ENCODE measurements at places on chromosomes 7 and 10. TPM values are rescaled to one million over a fixed set of nuclear protein-coding genes. Genes with fewer than 3 reads are reported as not detected.
A peak's percentile ranks its signal among the peaks of the same experiment; 100 is the strongest.

DNA sequence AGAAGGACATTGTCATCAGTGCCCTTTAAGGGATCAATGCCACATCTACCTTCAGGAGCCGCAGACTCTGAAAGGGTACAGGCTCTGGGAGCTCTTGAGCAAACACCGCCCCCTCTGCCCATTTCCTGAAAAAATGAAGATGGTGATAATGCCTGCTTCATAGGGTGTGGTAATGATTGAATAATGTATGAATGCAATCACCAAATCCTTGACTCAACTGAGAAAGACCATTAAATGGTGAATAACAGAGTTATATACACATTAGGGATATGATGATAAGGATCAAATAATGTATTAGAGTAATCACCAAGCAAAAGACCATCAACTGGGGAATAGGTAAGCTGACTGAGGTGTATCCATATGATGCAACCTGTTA, 1.5 kb downstream of the FAM170B start:
- DNase-seq = no peak
- H3K4me3 ChIP-seq = no peak overlapping the region
- H3K27ac ChIP-seq = no peak overlapping the region
- H3K36me3 ChIP-seq = no peaks in the 10 kb centered on the region
- no peaks in the 10 kb centered on the region for H3K4me1 ChIP-seq

Gene GDF2
- total RNA-seq = not detected

Gene PLCE1
- 3.9 TPM for total RNA-seq

DNA sequence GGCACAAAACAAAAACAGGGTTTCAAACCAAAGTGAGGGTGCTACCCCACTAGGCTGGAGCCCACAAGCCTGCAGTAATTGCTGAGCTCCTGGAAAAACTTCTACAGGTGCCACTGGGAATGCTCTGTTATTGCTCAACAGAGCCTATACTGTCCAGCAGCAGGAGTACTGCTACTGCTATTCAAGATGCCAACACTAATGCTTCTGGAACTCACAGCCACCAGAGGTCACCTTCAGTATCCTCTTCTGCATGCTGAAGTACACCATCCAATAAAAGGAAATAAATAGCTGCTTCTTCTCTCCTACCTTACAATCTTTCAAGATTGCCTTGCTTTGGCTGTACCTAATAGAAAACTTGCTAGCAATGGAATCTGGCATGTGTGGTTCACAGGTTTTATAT, 222.0 kb downstream of the LRRN3 start:
- H3K27me3 ChIP-seq = no peaks in the 10 kb centered on the region
- H3K36me3 ChIP-seq = no peaks in the 10 kb centered on the region
- no peak overlapping the region for H3K4me3 ChIP-seq
- no peak for DNase-seq
- no peaks in the 10 kb centered on the region for H3K4me1 ChIP-seq

GRCh38 chr10:93893646-93894515, at the start of gene SLC35G1:
Gene SLC35G1, plus strand, starts transcription at chr10:93893978. Its CDS starts 56 bp downstream, at chr10:93894034.
- no peaks in the 10 kb centered on the region for H3K36me3 ChIP-seq
- DNase-seq = peak; percentile 89
- peak within 1 kb of the TSS; percentile 81 for H3K4me3 ChIP-seq
- no peaks in the 10 kb centered on the region for H3K27me3 ChIP-seq

GRCh38 chr10:35606430-35606829, 1.3 kb downstream of the GJD4 start:
- no peak overlapping the region for H3K4me3 ChIP-seq
- no peaks in the 10 kb centered on the region for H3K36me3 ChIP-seq
- DNase-seq = no peak
- no peaks in the 10 kb centered on the region for H3K27me3 ChIP-seq
- no peaks in the 10 kb centered on the region for H3K4me1 ChIP-seq
- H3K27ac ChIP-seq = no peak overlapping the region

DNA sequence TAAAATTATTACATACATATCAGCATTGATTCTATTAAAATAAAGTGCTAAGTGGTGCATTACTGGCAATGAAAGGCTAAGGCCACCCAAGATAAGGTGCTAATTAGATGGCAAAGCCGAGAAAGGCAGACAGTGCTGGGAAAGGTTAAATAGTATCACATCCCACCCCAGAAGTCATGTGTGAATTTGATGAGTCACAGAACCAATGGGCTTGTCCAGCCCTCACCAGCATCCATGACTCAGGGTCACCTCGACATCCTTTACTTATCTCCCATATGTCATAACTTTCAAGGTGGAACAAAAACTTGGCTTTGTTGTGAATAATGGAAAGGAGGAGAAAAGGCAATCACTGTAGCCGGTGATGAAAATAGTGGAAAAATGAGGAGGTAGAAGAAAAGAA, 459.1 kb downstream of the PLXNA4 start:
- no peaks in the 10 kb centered on the region for H3K27me3 ChIP-seq
- H3K4me1 ChIP-seq = no peaks in the 10 kb centered on the region
- DNase-seq = no peak

- H3K27me3 ChIP-seq = no peaks in the 10 kb centered on the region
- peaks cover 38% of the 10 kb centered on the region for H3K4me1 ChIP-seq
- H3K36me3 ChIP-seq = no peaks in the 10 kb centered on the region
- no peak overlapping the region for H3K27ac ChIP-seq
Observed at GRCh38 chr10:79090134-79090803, 21.5 kb downstream of the ZMIZ1 start.

GRCh38 chr7:50205011-50205410, 99.5 kb upstream of the IKZF1 start:
- H3K4me1 ChIP-seq = no peaks in the 10 kb centered on the region
- no peaks in the 10 kb centered on the region for H3K36me3 ChIP-seq
- H3K27ac ChIP-seq = no peak overlapping the region

DNA sequence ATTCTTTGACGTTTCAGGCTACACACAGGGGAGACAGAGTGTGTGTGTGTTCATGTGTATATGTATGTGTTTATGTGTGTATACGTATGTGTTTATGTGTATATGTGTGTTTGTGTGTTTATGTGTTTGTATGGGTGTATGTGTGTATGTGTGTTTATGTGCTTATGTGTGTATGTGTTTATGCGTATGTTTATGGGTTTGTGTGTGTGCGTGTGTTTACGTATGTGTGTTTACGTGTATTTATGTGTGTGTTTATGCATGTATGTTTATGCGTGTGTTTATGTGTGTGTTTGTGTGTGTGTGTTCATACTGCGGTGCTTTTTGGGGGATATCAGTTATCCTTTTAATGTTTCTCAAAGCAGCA, 39.2 kb upstream of the CNPY1 start:
- H3K4me3 ChIP-seq = no peak overlapping the region
- no peaks in the 10 kb centered on the region for H3K36me3 ChIP-seq
- H3K27ac ChIP-seq = no peak overlapping the region
- DNase-seq = no peak

DNA sequence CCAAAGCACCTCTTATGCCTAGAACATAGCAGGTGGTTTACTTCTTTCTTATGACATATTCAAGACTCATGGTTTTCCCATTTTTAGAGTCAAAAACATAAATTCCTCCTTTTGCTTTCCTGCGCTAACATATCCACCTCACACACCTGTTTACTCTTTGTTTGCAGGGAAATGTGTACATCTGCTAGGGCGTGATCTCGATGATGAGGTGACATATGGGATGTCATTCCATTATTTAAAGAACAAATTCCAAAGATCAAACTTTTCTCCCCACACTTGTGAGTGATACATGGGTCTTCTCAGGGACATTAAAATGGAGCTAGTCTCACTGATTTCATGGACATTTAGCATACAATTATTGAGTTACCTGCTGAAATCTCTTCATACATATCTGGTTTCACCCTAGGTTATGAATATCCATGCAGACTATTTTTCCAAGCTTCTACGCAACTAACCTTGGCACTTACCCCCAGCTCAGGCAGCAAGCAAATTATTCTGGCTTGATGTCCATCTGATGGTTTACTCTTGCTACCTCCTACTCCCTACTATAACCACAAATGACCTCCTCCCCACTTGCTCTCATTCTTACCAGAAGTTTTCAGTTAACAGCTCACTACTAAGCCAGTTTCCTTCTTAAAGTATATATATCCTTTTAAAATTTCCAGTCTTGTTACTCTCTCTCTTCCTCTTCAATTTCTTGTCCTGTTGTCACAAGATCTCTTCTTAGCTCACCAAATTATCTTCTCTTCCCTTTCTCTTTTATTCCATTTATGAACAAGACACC, 208.5 kb downstream of the RNLS start:
- no peaks in the 10 kb centered on the region for H3K36me3 ChIP-seq
- DNase-seq = no peak
- no peak overlapping the region for H3K27ac ChIP-seq

- H3K4me1 ChIP-seq = no peaks in the 10 kb centered on the region
- no peak overlapping the region for H3K4me3 ChIP-seq
- DNase-seq = no peak
- H3K27ac ChIP-seq = no peak overlapping the region
- no peaks in the 10 kb centered on the region for H3K27me3 ChIP-seq
Observed at GRCh38 chr10:26544932-26545331, 106.8 kb downstream of the APBB1IP start.
